ENCODE measurements at places on chromosomes 2 and 18.

DNA sequence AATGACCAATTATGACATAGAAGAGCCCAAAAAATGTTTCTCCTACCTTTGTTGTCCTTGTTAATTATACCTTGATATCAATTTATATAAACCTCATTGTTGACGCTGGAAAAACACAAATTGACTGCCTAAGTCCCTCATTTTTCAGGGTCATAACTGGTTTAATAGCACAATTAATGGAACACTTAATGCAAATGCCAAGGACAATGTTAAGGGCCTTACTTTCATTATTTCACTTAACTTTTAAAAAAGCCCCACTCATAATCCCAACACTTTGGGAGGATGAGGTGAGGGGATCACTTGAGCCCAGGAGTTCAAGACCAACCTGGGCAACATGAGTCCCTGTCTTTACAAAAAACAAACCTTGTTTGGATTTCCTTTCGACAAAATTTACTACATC is 3.5 kb upstream of the STPG4 start:
- no peak for DNase-seq

- no peak for DNase-seq
Measured at GRCh38 chr2:42195559-42195958, 26.4 kb downstream of the EML4 start.

DNA sequence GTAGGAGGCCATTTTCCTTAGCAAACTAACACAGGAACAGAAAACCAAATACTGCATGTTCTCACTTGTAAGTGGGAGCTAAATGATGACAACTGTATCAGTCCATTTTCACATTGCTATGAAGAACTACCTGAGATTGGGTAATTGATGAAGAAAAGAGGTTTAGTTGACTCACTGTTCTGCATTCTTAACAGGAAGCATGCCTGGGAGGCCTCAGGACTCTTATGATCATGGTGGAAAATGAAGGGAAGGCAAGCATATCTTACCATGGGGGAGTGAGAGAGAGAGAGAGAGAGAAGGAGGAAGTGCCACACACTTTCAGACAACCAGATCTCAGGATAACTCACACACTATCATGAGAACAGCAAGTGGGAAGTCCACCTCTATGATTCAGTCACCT is 105.3 kb downstream of the PARD3B start:
- no peak for DNase-seq

GRCh38 chr18:74155276-74155675 is 7.0 kb downstream of the TIMM21 start:
- no peak for DNase-seq

DNA sequence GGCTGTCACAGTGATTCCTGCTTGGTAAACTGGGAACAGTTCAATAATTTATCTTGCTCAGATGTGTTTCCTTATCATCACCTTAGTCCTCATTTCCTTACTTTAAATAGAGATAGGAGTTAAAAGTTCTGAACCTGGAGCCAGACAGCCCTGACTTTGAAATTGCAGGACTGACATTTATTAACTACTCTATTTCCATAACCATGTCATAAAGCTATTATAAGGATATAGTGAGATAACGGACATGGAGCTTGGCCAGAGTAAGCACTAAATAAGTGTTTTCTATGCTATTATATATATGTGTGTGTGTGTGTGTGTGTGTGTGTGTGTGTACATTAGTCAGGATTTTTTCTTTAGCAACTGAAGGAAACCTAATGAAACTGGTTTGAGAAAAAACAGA is 13.1 kb downstream of the NT5DC4 start:
- no peak for DNase-seq

- no peak for DNase-seq
Measured at GRCh38 chr18:33350256-33350655, 90.3 kb downstream of the CCDC178 start.

DNA sequence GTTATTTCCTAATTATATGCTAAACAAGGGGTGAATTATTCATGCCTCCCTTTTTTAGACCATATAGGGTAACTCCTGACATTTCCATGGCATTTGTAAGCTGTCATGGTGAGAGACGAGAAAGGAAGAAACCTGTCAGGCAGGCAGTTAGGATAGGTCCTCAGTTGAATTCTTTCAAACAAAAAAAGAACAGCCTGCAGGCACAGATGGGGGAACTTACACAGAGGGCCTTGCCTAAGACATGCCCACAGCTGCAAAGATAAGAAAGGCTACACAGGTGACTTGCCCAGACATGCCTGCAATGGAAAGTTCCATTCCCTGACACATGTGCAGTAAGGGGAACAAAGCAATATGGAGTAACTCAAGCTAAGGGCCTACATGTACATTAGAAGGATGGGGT is 128.1 kb downstream of the TMEM163 start:
- DNase-seq, result no peak

GRCh38 chr2:164746713-164747112 is 94.9 kb downstream of the COBLL1 start:
- no peak for DNase-seq

DNA sequence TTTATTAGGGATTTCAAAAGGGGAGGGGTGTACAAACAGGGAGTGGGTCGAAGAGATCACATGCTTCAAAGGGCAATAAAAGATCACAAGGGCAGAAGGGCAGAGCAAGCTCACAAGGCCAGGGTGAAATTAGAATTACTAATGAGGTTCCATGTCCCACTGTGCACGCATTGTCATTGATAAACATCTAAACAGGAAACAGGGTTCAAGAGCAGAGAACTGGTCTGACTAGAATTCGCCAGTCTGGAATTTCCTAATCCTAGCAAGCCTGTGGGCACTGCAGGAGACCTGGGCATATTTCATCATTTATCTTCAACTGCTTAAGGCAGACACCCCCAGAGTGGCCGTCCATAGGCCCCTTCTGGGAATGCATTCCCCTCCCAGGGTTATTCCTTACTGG is 408.2 kb downstream of the ZNF804A start:
- no peak for DNase-seq

- no peak for DNase-seq
Measured at GRCh38 chr2:220583725-220584124, 956.3 kb downstream of the SLC4A3 start.

DNA sequence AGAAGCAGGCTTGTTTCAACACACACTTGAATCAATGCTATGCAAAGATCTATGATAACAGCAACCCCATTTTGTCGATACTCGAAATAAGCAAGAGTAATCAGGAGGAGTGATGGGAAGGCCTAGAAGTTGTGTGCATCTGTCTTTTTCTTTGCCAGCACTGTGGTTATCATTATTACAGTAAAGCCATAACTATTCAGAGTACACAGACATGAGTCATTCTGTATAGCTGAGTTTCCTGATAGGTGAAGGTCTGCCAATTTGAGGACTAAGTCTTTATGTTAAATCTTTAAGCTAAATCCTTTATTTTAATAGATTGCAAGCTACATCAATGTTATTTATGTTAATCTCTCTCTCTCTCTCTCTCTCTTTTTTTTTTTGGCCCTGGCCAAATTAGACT is 1344.4 kb upstream of the CELF4 start:
- DNase-seq, result no peak

GRCh38 chr2:126715576-126716406 is 59.8 kb downstream of the GYPC start:
- peak; percentile 37 for DNase-seq
